ENCODE measurements at places on chromosomes 13 and 19.
A peak's percentile ranks its signal among the peaks of the same experiment; 100 is the strongest.

DNA sequence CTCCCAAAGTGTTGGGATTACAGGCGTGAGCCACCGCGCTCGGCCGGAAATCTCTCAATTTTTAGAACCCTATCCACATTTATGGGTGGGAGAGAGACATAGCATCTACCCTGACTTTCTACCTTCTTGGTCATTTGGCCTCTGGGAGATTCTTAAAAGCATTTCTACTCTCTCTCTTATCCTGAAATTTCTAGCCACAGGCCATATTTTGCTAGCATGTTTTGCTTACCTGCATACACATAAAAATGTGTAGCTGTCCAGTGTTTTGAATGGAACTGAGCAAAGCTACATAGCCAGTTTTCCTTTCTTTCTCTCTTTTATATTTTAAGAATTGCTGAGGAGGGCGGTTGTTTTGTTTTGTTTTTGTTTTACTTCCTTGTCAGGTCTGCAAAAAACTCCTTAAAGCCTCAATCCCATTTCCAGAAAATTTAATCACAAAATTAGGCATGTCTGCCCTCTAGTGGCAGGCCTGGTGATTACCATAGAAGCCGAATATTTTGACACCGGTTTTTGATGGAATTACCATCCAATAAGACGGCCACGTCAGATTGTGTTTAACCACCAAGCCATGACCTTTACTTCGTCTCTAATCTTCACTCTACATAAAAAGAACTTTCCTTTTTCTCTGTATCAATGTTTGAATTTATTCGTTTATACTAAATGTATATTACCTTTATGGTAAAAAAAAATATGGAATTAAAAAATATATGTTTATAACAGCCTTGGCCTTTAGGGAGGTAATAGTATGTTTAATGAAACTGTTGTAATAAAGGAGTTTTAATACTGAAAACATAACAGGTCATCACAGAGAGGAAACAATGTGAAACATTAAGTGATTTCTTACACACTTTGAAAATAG, 34.4 kb upstream of the OXGR1 start:
- DNase-seq = peak; percentile 62

GRCh38 chr13:40769970-40770369, 1.0 kb downstream of the MRPS31 start:
- DNase-seq = no peak

GRCh38 chr19:4504891-4505569, 13.3 kb downstream of the PLIN4 start:
- no peak for DNase-seq

DNA sequence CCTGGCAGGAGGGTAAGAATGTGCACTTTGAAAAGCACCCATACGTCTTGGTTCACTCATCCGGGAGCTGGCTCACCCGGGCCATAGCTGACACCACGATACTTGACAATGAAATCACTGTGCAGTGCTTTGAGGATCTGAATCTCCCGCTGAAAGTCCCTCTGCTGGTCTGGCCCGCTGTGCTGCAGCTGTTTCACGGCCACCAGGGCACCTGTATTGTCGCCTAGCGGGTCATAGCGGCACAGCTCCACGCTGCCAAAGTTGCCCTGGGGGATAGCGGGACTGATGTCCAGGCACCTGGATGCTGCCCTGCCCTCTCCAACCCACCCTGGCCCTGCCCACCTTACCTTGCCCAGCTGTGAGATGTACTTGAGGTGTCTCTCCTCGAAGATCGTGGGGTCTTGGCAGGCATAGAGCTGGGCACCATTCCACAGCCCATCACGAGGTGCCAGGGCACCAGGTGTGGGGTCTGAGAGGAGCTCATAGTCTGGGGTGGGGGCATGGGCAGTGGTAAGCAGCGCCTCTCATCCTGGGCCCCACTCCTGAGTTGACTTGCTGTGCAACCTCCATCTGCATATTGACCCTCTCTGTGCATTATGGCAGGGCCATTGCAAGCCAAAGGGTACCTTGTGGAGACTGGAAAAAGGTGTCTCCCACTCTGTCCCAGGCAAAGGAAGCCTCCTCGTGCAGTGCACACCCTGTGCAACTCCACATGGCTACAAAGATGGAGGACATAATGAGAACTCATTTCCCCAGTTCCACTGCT, 11.3 kb upstream of the INSL3 start:
- DNase-seq = no peak

- peak; percentile 81 for DNase-seq
Measured at GRCh38 chr13:69553976-69554375, 553.6 kb upstream of the ATXN8OS start.

DNA sequence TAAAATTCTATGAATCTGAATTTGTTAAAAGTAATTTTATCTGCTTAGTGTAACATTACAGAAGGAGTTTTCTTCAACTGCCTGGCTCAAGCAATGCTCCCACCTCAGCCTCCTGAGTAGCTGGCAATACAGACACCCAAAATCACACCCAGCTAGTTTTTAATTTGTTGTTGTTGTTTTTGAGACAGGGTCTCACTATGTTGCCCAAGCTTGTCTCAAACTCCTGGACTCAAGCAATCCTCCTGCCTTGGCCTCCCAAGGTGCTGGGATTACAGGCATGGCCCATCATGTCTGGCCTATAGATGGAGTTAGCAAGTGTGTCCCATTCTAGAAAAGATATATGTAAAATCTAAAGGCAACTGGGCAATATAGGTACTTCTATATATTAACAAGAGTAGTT, 1580.4 kb upstream of the PRR20A start:
- DNase-seq = no peak

GRCh38 chr19:34793565-34793964, 20.6 kb upstream of the ZNF599 start:
- DNase-seq = no peak

DNA sequence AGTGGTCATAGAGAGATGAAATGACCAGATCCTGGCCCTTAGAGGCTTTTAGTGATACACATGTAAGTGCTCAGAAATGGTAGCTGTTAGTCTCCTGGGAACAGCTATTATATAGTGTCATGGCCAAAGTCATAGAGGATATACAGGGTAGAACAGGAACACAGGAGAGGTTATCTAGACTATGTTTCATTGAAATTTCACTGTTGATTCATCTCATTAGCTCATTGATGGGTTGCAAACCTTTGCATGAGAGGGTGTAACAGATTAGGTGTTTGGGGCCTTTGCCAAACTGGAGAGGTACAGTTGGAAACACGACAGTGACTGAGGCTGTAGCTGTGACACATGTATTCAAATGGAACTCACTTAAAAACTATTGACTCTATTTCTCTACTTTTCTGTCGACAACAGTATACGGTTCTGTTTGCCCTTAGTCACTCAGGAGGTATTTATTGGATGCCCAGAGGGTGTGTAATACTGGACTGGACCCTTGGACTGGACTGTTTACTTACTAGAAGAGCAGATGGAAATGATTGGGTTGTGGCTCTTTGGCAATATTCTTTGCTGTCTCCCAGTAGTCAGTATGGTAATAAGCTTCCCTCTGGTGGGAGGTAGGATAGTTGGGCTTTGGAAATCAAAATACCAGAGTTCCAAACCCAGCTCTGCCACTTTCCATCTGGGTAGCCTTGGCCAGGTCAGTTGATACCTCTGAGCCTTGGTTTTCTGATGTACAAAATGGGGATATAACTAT, 29.8 kb downstream of the ARHGAP35 start:
- no peak for DNase-seq

DNA sequence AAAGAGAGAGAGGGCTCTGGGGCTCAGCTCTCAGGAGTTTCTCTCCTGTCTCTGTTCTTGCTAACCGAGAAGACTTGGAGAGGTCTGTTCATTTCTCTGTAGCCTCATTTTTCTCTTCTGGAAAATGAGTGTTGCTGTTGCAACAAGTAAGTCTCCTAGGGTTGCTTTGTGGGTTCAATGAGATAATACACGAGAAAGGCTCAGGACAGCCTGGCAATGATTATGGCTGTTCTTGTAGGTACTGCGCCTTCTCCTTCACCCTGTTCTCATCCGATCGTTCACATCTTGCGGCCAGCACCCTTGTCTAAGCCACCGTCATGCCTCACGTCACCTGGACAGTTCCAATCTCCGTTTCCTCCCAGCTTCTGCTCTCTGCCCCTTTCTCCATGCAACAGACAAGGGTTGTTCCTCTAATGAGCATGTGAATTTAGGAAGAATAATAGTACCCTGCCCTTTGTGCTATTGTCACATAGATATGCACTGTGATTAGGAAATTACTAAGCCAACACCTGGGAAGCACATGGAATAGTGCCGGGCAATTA, 4.2 kb downstream of the C5AR1 start:
- no peak for DNase-seq

DNA sequence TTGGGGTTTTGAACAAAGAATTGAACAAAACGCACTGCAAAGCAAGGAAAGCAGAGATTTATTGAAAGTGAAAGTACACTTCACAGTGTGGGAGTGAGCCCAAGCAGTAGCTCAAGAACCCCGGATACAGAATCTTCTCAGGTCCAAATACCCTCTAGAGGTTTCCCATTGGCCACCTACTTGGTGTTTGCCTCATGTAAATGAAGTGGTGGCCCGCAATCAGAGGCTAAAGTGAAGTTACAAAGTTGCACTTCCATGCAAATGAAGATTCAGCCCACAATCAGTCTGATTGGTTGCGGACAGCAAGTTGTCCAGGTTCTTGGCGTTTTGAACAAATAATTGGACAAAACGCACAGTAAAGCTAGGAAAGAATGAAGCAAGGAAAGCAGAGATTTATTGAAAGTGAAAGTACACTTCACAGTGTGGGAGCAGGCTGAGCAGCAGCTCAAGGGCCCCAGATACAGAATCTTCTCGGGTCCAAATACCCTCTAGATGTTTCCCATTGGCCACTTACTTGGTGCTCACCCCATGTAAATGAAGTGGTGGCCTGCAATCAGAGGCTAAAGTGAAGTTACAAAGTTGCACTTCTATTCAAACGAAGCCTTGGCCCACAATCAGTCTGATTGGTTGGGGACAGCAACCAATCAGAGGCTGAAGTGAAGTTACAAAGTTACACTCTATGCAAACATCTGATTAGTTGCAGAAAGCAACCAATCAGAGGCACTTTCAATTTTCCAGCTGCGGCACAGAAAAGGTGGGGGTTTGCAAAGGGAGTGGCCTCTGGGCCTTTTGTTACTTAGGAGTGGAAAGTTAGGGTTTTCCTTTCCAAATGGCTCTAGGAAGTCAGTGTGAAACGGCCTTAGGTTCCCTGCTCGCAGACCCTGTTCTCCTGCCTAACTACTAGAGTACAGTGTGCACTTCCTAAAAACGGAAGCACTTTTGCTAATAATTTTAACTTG, 4.8 kb upstream of the TM9SF2 start:
- peak; percentile 14 for DNase-seq

DNA sequence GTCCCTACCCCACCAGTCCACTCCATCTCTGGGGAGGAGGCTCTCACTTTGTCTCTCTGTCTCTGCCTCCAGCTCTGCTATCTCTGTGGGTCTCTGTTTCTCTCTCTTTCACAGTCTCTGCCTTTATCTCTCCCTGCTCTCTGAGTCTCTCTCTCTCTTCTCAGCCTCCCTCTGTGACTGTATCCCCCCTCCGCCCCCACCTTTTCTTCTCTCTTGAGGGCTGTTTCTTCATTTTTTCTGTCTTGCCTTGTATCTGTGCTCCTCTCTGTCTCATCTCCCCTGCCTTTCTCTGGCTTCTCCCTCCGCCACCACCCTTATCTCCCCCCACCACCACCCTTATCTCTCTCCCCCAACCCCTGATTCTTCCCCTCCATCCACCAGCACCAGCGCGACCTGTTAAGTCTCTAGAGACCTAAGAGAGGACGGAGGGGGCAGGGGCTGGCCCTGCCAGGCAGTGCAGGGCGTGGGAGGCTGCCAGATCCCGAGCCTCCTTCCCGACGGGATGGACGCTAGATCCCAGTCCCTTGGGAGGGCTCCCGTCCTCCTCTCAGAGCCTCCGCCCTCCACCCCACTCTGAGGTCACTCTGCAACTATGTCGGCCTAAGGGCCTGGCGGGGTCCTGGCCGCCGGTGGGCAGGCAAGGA, 1.0 kb downstream of the AXL start:
- peak; percentile 68 for DNase-seq

GRCh38 chr13:25744178-25744577, 307.6 kb downstream of the SHISA2 start:
- DNase-seq = no peak

DNA sequence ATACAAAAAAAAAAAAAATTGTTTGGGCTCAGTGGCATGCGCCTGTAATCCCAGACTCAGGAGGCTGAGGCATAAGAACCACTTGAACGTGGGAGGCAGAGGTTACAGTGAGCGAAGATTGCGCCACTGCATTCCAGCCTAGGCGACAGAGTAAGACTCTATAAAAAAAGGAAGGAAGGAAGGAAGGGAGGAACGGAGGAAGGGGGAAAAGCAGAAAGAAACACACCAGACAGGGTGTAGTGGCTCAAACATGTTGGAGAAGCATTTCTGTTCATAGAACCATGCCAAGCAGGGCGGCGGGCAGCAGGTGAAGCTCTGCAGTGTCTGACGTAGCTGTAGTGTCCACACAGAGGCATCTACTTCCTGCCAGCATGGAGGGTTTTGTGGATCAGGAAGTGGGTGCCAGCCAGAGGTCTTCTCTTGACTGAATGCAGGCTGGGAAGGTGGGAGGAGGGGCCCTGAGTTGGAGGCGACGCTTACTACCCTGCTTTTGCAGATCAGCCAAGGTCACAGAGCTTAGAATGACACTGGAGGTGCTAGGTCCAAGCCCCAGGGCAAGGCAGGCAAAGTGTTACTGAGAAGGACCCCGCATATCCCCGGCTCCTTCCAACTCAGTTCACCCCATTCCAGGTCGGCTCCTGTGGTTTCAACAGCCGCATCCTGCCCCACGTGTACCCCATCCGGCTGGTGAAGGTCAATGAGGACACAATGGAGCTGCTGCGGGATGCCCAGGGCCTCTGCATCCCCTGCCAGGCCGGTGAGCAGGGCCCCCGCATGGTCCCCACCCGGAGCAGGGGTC, 11.6 kb upstream of the PGLS start:
- DNase-seq = peak; percentile 72

DNA sequence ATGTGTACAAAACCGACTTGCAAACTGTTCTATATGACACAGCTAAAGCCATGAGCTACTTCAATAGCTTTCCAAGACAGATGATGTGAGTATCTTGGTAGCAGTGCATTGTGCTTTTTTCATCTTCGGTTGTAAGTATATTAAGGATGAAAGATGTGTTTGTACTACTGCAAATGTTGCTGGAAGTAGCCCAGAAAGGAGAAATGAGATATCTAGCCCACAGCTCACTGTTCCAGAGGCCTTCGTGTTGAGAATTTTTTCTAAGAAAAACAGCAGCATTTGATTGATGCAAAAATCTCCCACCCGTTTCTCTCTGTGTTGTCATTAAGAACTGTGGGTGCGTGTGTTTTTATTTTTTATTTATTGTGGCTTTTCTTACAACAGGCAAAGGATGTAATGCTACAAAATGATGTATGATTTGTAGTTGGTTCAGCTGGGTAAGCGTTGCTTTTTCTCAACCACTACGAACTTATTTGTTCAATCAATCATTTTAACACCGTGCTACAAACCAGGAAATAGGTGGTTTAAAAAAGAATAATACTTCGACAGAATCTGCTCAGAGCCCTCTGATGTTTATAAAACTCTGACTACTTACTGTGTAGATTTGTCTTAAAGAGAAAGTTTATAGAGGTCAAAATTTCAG, 41.6 kb upstream of the RFC3 start:
- no peak for DNase-seq

- DNase-seq = peak; percentile 52
Measured at GRCh38 chr19:56476651-56477428, at the start of gene ZNF667. Gene ZNF667, minus strand, starts transcription at chr19:56477345. Its CDS starts 14,975 bp downstream, at chr19:56462370.

GRCh38 chr13:93233997-93234416, 7.4 kb downstream of the GPC6 start:
- DNase-seq = peak; percentile 84
